EL (cell line): ENCODE measurements at places on chromosomes 5 and 9.

GRCh38 chr9:38639577-38639940 is 19.2 kb upstream of the ANKRD18A start:
- no peak for DNase-seq

- peak; percentile 12 for DNase-seq
These were observed 285.1 kb upstream of the DAP start for GRCh38 chr5:11046160-11046559.

- DNase-seq = no peak
These were observed 847.7 kb downstream of the MAT2B start for GRCh38 chr5:164353155-164353554.

DNA sequence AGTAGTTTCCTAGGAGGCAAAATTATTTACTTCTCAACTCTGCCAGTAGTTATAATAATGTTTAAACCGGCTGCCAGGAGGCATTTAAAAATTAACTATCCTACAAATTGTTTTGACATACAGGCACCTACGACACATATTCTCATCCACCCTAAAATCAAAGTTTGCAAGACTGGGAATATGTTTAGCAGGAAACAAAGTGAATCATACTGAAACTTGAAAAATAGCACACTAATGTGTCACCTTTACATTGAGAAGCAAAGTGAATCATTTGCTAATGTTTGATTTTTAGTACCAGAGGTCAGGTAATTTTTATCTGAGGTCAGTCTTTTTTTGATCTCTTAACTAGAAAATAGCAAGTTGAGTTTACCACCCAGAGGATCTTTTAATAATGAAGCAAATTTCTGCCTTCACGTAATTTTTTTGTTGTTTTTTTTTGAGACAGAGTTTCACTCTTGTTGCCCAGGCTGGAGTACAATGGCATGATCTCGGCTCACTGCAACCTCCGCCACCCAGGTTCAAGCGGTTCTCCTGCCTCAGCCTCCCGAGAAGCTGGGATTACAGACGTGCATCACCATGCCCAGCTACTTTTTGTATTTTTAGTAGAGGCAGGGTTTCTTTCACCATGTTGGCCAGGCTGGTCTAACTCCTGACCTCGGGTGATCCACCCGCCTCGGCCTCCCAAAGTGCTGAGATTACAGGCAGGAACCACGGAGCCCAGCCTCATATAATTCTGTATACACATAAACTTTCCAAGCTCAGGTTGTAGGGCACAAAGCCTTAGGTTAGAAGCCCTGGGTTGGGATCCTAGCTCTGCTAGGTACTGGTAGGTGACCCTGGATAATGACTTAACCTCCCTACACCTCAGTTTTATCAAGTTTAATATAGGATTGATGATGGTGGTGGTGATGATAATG is 124.3 kb downstream of the UGCG start:
- DNase-seq = peak; percentile 84

- peak; percentile 33 for DNase-seq
These were observed 224.8 kb upstream of the TBC1D2 start for GRCh38 chr9:98479967-98480847.

- DNase-seq = no peak
These were observed 33.0 kb downstream of the ELOVL7 start for GRCh38 chr5:60811105-60811504.

DNA sequence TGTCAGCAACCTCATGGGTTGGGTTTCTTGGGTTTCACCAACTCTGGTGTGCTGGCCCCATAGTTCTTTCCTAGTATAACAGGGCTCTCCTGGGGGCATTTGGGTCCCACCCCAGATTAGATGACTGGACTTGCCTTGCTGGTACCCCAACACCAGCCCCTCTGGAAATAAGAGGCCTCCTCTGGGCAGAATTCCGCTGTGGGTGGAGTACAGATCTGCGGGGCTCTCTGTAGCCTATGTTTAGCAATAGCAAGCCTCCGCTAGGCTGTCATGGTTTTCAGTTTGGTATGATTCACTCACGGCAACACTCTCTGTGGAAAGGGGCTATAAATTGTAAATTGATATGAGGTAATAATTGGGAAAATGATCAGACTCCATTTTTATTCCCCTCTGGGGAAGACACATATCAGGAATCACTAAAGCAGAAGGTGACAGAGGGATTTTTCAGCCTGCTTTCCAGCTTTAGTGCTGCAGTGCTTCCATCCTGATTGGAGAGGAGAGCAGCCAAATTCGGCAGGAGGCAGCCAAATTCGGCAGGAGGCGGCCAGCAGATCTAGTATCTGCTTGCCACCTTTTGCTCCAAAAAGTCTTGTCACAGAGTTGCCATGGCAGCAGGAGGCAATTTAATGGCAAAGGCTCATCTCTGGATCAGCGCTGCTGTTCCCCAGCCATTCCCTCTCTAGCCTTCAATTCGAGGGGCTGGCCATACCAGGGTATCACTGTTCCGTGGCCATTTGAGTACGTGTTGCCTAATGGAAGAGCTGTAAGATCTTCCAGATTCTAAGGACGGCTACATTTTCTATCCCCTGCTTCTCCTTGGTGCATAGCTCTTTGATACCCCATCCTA is 84.6 kb downstream of the SLC44A1 start:
- no peak for DNase-seq

GRCh38 chr5:115423051-115423450 is 121.5 kb downstream of the FEM1C start:
- peak; percentile 33 for DNase-seq
